ENCODE measurements at places on chromosomes 5 and 9.

GRCh38 chr5:17888155-17888554, 253.9 kb downstream of the TAF11L14 start:
- no peak for DNase-seq

DNA sequence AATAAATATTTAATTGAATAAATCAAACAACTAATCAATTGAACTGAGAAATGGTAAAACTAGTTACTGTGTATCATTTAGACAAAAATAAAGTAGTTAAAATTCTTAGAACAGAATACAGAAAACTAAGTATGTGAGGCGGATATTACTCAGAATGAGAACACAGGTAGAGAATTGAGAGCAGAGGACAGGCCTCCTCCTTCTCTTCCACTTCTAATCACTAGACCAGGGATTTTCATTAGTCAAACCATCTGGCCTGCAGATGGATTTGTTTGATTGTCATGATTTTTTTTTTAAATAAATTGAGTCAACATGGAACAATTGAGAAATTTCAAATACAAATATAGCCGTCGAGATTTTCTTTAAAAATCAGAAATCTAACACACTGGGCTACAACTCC, 198.6 kb upstream of the HMHB1 start:
- no peak for DNase-seq

DNA sequence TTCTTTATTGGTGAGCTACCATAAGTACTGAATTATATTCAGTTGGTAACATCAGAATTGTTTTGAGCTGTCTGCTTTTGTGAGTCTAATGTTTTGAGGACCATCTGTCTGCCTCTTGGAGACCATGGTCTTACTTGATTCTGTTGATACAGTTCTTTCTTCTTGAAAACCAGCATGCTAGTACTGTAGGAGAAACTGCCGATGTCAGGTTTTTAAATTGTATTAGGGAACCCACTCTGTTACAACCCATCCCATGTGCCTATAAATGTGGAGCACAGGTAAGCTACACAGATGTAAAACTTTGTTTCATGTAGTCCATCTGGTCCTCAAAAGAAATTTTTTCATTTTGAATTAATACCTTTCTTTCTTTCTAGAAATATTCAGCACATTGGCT, 103.4 kb upstream of the DMRTA1 start:
- no peak for DNase-seq

GRCh38 chr9:83133316-83133715, 70.4 kb upstream of the RASEF start:
- no peak for DNase-seq

- no peak for DNase-seq
These were observed 53.2 kb downstream of the NIPAL4 start for GRCh38 chr5:157513182-157513581.

DNA sequence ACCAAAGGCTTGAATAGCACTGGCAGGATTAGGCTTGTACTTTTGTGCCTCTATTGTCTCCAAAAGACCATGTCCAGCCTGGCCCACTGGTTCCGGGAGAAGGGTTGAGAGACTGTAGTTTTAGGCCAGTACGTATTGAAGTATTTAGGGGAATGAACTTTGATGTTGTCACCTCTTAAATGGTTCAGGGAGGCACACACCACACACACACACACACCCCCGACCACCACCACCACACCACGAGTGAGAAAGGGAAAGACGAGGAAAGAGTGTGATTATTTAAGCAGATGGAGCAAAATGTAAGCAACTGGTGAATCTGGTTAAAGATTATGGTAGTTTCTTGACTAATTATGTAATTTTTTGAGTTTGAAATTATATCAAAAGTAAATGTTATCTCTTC, 61.6 kb downstream of the NIPBL start:
- no peak for DNase-seq

DNA sequence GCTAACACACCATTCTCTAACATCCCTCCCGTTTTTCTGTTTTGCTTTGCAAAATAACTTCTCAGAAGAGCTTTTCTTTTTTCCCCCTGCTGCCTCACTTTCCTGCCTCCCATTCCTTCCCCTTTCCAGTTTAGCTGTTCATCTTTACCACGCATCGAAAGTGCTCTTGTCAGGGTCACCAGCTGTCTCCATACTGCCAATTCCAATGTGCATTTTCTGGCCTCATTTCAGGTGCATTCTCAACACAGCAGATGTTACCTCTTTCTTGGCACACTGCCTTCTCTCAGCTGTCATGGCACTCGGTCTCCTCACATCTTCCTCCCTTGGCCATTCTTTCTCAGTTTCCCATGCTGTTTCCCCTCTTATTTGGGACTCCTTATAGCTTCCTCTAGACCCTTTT, 9.5 kb downstream of the ARSK start:
- no peak for DNase-seq

All from activated naive CD8-positive, alpha-beta T cell treated with anti-CD3 and anti-CD28 coated beads, Interleukin-2, amount 50 U/mL, for 16 hours (primary cell).